Activated CD4-positive, CD25-positive, alpha-beta regulatory T cell treated with anti-CD3 and anti-CD28 coated beads, Interleukin-2, amount 50 U/mL, for 72 hours (primary cell): ENCODE measurements at places on chromosomes 7 and 10.

DNA sequence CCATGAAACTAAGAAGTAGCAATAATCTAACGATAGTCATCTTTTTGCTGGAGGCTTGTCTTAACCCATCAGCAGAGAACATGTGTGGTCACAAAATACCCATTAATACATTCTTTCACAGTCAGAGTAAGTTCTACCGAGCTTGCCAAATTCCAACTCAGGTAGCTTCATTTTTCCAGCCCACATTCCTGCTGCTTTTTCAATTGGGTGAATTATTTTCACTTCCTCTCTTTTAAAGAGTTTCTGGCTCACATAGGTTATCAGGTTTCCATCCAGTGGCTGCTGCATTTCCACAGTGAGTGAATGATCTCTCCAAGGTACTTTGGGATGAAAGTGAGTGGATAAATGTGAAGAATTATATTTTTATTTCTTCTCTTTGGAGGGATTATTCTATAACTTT is 233.1 kb downstream of the SEMA3E start:
- DNase-seq: no peak

DNA sequence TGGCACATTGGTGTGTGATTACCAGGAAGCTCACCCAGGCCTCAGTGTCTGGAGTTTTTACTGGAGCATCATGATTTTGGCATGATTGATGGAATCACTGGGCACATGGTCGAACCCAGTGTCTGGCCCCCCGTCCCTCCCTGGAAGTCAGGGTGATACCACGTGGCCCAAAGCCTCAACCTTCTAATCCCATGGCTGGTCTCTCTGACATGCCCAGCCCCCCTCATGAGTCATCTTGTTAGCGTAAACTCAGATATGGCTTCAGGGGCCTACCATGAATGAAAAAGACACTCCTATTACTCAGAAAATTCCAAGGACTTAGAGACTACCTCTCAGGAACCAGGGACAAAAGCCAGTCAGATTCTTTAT is 109.3 kb downstream of the GRK5 start:
- no peak for DNase-seq

- no peak for DNase-seq
Measured at GRCh38 chr7:136874393-136875032, 6.1 kb downstream of the CHRM2 start.

- no peak for DNase-seq
Measured at GRCh38 chr7:132666774-132667172, 90.5 kb upstream of the PLXNA4 start.

DNA sequence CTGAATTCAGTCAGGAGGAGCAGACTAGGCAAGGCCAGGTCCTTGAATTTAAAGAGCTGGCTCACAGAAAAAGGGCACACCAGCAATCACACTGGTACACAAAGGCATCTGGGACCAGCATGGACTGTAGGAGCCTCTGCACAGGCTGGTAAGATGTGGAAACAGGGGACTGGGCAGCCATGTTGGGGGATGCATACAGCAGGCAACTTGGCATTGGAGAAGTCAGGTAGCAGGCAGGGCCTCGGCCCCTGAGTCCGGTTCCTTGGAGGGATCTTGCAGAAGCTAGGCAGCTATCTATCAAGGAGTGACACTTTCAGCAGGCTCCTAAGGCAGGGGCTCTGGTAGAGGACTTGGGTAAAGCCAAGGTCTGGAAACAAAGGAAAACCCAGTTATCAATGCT is 376.3 kb upstream of the BMPER start:
- no peak for DNase-seq

DNA sequence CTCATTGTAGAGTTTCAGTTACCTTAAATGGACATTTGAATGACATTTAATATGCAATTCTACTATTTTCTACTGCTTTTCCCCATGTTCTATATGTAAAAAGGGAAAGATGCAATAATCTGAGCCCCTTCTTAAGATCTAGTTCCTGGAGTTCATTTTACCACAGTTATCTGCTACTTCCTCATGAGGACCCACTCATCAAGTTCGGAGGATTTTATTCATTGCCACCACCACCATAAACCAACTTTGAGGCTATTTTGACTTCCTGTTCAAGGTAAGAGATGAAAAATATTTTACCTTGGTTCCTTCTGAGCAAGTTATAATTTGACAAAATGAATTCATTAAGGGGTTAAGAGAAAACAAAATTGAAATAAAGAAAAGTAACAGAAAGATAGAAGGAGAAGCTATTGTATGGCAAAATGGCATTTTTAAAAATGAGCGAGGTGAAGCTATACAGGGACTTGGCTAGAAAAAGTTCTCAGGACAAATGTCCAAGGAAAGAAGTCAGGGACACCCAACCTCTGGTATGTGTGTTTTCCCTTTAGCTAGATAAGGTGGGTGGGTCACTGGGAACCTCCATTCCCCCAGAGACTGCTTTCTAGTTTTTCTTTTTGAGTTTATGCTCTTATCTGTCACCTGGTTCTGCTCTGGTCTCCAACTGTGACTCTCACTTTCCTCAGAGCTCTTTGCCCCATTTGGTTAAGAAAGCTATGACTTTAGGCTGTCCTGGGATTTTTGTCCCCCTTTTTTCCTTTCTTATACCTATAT is 14.9 kb upstream of the FAM3C start:
- DNase-seq: no peak

DNA sequence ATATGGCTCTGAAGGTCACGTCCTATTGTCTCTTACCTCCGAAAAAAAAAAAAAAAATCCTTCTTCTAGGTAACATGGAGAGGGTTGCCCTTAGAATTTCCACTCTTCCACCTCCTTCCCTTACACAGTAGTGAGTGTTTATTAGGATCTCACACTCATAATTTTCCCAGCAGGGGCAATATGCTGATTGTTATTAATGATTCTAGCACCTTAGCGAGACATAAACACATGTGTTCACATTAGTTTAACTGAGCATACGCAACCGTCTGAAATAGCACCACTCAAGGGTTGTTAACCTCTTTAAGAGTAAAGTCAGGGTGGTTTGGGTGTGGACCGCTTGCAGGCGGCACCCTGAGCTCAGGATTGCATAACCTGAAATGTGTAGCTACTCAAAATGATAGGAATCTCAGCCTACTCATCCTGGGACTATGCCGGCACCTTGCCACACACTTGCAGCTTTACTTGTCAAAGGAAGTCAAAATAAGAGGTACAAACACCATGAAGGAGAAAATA is 52.2 kb downstream of the CPEB3 start:
- DNase-seq: no peak

- DNase-seq: no peak
Measured at GRCh38 chr7:30864101-30864500, 47.6 kb upstream of the AQP1 start.
